ENCODE measurements at places on chromosomes 2 and 18.
A peak's percentile ranks its signal among the peaks of the same experiment; 100 is the strongest.

DNA sequence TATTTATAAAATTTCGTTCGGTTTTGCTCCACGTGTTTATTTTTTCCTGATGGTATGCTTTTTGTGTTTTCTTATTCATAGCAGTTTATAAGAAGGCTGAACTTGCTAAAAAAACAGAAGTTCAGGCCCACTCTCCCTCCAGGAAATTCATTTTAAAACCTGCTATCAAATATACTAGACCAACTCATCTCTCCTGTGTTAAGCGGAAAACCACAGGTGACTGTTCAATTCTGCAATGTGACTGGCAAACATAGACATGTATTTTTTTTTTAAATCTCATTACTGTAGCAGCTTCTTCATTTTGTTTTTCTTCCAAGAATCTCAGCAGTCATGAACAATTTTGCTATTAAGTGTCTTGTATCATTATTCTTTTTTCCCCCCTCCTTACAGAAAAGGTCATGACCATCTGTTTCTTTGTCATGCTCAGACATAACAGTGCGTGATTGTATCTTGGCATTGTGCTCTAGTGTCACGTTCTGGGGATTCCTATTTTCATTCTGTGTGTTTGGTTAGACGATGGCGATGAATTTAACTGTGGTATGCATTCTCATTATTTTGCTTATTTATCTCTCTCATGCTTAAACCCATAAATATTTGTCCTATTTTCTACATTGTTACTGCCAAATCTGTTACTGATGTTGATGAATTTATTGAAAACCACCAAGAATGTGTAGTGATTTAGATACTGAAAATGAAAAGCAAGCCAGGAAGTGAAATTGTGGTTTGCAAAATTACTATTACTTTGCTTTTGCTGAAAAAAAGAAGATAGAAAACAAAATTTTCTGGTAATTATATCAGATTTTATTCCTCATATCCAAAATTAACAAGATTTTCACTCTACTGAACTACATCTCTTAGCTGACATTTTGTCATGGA lies 74.6 kb upstream of the UNC80 start:
- no peak for DNase-seq

- DNase-seq, result no peak
Observed at GRCh38 chr18:39846265-39846664, 2108.8 kb upstream of the PIK3C3 start.

DNA sequence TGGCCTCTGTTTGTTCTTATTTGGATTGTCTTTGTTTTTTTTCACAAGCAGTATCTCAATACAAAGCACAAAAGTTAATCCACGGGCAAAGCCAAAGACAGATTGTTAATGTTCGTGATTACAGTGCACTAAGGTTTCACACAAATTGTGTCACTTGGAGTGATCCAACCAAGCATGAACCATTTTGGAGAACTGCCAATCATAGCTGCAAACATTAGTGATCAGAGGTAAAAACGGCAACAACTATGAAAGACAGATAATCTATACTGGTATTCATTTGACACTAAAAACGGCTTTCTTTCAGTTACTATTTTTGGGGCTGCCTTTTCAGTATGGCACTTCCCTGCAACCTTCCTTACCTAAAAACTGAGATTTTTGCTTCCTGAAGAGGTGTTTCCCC lies 213.1 kb upstream of the GULP1 start:
- no peak for DNase-seq

DNA sequence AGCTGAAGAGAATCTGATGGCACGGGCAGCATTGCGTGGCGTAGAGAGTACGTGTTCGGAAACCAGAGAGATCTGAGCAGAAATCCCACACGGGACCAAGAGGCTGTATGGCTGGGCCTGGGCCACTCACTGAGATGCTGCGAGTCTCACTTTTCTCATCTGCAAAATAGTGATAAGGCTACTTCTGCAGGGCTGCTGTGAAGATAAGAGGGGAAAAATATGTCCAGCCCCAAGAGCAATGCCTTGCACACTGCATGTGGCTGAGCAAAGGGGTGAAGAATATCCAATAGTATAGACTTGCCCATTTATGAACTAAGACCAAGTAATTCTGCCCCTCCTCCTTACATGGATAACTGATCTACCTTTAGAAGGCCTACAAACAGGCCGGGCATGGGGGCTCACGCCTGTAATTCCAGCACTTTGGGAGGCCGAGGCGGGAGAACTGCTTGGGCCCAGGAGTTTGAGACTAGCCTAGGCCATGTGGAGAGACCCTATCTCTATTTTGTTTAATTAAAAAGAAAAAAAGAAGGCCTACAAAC lies 3.1 kb downstream of the FECH start:
- no peak for DNase-seq

GRCh38 chr2:241053576-241054251 lies 48.4 kb downstream of the MTERF4 start:
- DNase-seq, result no peak

GRCh38 chr2:40244675-40245074 lies 207.2 kb downstream of the SLC8A1 start:
- no peak for DNase-seq

GRCh38 chr18:58615140-58616132 lies 13.5 kb downstream of the ALPK2 start:
- DNase-seq, result peak; percentile 31

DNA sequence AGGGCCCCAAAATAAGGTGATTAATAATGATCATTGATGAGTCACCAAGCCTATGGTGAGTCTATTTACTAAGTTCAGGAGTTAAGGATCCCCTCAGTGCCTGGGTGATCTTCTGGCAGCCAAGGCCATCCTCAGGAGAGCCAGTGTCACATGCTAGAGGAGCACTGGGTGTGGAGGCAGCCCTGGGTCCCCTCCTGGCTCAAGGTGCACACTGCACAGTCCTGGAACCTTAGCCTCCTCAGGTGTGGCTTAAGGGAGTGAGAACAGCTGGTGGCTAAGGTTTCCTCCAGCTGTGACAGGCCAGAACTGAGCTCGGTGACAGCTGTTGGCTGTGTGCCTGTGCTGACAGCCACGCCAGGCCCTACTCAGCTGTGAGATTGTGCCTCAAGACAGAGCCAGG lies 52.1 kb upstream of the ACAA2 start:
- no peak for DNase-seq

DNA sequence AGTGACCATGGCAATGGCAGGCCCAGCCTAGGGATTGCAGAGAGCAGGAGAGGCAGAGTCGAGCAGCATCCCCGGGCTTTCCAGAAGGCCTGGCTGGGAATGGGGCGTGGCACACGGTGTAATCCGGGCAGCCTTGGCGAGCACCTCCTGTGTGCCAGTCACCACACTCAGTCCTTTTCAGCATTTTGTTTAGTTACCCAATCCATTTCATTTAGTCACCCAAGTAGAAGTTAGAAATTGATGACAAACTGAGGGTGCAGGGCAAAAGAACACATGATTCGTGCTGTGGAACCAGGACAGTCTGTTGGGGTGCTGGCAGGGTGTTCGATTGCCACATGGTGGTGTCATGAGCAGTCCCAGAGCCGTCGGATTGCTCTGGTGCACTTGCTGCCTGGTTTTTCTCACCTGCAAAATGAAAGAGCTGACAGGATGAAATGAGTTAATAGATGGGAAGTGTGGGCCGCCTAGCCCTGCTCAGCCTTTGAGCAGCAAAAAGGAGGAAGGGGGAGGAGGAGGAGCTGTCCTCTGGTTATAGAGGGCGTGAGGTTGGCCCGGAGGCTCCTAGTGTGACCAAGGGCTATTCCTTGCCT lies 299.4 kb downstream of the AGAP1 start:
- no peak for DNase-seq

DNA sequence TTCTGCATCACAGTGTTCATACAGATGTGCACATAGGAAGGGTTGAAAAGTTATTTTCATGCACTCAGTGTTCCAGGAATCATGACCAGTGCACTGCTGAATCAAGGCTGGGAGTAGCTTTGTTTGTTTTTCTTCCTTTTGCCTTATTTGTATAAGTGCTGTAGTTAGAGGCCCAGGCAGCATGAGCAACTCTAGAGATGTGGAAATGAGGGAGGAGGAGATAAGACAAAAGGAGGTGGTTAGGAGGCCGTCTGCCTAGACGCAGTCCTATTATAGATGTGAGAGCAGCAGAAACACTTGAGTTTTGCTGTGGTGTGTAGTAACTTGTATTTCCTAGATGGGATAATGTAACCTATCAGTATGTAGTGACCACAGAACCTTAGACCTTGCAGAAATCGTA lies 264.3 kb upstream of the RASGRP3 start:
- DNase-seq, result no peak

GRCh38 chr2:3265981-3266924 lies 111.4 kb downstream of the EIPR1 start:
- no peak for DNase-seq

DNA sequence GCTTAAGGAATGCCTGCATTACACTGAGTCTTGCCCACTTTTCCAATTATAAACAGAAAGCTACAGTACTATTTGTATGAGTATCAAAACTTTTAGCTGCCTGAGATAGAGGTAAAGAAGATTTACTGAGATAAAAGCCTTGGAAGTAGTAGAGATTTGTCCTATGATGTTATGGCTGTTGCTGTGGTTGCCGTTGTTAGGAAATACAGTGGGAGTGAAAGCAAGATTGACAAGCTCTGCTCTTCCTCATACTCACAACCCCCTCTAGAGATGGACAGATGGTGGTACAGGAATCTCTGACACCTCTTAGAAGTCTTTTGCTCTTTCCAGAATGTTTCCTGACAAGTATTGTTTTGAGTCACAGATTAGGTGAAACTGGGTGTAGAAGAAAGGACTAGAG lies 242.5 kb downstream of the RPIA start:
- no peak for DNase-seq

DNA sequence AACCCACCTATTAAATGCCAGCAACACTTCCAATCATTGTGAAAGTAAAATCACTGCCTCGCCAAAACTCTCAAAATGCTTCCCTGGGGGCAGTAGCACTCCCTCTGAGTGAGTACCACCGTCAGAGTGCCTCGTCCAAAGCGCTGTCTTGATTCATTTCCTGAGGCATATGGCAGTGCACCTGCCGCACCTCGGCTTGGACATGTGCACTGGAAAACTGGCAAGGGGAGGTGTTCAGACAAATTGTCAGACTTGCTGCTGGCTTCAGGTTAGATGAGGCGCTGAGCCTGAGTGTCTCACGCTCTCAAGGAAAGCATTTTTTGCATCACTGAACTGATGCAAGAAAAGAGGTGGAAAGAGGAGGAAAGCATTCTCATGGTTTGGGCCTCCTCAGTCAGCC lies 132.8 kb downstream of the ATL2 start:
- no peak for DNase-seq

DNA sequence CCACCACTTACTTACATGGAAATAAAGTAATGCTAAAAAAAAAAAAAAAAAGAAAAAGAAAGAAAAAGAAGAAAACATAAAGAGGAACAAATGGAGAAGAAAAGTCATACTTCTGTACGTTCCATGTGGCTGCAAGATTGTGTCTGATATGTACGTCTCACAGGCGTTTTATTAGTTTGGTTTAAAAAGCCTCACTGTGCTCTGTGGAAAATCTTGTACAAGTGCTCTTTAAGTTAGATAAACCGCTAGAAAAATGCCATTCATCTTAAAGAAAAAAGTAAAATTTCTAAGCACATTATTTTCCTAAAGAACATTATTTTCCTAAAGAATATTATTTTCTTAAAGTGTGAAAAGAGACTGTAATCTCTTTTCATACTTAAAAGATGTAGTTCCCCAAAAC lies 165.1 kb downstream of the ZNF521 start:
- DNase-seq, result no peak

GRCh38 chr2:192069417-192069816 lies 125.3 kb downstream of the TMEFF2 start:
- no peak for DNase-seq

- DNase-seq, result no peak
Observed at GRCh38 chr2:14615760-14616159, 16.8 kb upstream of the LRATD1 start.

GRCh38 chr2:121925466-121925865 lies 170.0 kb downstream of the TSN start:
- DNase-seq, result no peak

DNA sequence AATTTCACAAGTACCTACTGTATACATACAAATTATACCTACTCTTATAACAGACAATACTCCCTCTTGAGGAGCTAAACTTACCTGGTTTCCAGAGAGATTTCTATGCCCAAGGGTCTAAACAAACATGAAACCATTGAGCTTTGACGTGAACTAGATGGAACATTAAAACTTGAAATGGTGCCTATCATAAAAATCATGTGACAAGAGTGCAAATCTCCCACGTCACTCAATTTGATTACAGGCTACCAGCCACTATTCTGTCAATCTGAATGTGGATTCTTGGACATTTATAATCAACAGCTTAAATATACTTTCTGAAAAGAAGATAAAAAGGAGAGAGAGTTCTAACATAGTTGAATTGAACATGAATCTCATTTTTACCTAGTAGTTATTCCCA lies 297.1 kb upstream of the SESTD1 start:
- no peak for DNase-seq

DNA sequence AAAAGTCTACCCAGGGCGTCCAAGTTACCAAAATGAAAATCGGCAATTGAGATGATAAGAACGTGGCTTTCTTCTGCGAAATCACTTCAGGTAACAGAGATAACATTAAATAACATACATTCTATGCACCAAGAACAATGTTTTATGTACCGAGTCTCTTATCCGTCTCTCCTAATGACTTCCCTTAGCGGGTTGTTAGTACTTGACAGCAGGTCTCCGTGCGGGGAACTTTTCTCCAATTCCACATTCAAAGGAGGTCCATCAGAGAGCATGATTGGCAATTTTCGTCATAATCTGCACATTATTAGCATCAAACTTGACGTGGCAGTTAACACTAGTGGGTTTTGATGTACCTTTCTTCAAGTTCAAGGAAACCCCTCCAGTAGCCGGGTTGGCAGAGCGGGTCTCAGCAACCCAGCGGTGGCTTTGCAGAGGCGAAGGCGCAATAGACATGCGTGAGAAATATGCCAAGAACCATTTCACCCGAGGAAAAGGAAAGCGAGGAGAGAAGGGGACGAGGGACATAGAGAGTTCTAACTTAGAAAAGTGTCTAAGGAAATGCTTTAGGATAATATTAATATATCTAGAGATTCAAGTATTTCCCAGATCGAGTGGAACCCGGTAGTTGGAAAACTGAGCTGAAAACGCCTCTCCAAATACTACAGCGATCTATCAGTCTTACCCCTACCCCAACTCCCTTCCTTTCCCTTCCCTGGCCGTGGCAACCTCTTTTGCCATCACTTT lies 5.0 kb downstream of the EVX2 start:
- DNase-seq, result no peak

DNA sequence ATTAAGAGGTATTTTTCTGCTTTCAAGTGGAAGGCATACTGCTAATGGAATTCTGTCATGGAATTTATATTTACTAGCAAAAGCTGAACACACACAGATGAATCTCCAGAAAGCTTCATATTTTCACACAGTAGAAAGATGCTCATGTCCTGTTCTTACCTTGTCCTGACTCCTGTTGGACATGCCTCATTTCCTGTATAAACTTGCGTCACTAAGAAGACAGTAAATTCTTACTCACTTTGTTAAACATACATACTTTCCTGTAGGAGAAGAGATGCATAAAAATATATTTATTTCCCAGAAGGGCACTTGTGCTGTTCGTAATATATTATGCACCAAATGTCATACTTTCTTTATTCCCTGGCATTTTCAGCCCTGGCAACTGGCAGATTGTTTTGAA lies 238.3 kb upstream of the RASGRP3 start:
- DNase-seq, result no peak

- DNase-seq, result no peak
Observed at GRCh38 chr2:105118960-105119359, 81.1 kb downstream of the MRPS9 start.

- no peak for DNase-seq
Observed at GRCh38 chr2:148646231-148646559, 1.6 kb downstream of the EPC2 start.

- DNase-seq, result no peak
Observed at GRCh38 chr18:361941-362310, 94.1 kb upstream of the THOC1 start.

GRCh38 chr2:246489-247144 lies 17.2 kb downstream of the SH3YL1 start:
- no peak for DNase-seq
